ENCODE measurements at places on chromosomes 12 and 14.

GRCh38 chr14:81400852-81401251 is 728 bp upstream of the STON2 start:
- no peak for DNase-seq

GRCh38 chr12:3912863-3913262 is 39.7 kb upstream of the PARP11 start:
- DNase-seq, result no peak

DNA sequence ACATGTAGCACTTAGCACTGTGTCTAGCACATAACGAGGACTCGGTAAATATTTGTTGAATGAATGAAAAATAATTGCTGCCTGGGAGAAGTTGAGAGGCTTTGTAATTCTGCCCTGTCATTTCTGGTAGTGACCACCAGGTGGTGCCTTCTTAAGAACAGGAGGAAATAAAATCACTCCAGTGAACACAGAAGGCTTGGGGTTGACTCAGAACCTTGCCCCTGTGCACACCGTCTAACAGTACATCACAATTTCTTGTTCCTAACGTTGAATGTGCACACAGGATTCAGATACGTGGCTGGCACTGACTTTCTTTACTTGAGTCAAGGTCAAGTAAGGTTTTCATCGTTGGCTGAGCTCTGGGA is 91.8 kb downstream of the RGS6 start:
- DNase-seq, result peak; percentile 11

GRCh38 chr12:51635346-51635745 is 44.3 kb downstream of the SCN8A start:
- DNase-seq, result no peak

GRCh38 chr12:102740141-102740955 is 176.7 kb downstream of the PAH start:
- no peak for DNase-seq
